ENCODE measurements at places on chromosomes 7 and 10.

DNA sequence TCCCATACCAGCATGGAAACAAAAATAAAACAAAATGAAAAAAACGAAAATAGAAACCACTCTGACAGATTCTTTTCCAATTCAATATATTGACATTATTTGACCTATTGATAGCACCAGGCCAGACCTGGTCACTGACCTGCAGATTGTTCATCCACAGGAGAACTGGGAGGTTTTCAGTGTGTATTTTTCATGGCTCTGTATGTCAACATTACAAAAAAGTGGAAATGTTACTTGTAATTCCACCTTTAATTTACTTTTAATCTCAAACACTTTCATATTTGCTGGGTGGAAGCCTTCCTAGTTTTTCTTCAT is 2.9 kb downstream of the HKDC1 start:
- DNase-seq: no peak

- DNase-seq: no peak
Observed at GRCh38 chr10:110363572-110364411, 59.1 kb upstream of the SMNDC1 start.

DNA sequence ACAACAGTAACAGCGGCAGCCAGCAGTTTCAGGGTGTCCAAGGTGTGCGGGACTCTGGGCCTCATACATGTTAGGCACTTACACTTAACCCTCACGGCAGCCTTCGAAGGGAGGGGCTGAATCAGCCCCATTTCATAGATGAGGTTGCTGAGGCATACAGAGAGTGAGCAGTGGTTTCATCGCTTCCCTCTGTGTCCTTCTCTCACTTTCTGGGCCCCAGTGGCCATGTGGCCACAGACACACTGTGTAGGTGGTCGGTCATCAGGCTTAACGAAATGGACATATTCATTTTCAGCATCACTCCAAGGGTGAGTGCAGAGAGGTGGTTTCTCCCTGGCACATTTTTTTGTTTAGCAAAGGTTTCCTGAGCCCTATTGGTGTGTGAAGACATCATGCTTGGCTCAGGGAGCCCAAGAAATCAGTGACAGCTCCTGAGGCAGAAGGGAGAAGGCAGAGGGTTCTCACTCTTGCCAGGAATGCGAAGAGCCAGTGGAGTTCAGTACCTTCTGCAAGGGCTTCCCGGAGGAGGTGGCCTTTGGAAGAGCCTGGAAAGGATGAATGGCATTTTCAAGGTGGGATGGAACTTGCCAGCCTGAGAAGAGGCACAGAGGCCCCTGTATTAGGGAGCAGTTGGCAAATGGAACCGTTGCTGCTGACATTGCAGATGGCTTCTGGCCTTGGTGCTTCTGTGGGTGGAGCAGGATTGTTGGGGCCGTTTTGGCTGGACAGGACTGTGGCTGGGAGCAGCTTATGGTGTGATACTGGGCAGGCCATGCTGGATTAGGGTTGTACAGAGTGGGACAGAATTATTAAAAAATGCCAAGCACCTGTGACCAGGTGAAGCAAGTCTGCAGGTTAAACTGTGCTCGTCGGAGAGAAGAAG is 61.7 kb upstream of the PPIF start:
- DNase-seq: no peak

- no peak for DNase-seq
Observed at GRCh38 chr7:83850125-83850524, 201.2 kb upstream of the SEMA3E start.

DNA sequence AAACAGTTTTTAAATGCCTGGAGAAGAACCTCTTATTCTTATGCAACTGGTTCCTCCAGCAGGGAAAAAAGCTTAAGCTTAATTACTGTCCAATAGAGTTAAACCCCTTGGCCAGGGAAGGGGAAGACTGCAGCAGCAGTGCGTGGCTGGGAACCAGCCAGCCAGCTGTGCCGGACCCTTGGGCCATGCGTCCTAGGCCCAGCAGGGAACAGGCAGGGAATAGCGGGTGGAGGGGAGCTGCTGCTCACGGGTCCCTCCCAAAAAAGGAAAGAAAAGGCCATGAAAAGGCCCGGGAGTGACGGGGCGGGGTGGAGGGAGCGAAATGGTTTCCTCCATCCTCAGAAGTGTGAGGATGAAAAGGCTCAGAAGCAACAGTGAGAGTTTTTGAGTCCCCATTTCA is 35.2 kb upstream of the HECW1 start:
- DNase-seq: no peak

All from activated CD8-positive, alpha-beta memory T cell treated with anti-CD3 and anti-CD28 coated beads for 1 hour (primary cell).